ENCODE measurements at places on chromosomes 11 and 22.

DNA sequence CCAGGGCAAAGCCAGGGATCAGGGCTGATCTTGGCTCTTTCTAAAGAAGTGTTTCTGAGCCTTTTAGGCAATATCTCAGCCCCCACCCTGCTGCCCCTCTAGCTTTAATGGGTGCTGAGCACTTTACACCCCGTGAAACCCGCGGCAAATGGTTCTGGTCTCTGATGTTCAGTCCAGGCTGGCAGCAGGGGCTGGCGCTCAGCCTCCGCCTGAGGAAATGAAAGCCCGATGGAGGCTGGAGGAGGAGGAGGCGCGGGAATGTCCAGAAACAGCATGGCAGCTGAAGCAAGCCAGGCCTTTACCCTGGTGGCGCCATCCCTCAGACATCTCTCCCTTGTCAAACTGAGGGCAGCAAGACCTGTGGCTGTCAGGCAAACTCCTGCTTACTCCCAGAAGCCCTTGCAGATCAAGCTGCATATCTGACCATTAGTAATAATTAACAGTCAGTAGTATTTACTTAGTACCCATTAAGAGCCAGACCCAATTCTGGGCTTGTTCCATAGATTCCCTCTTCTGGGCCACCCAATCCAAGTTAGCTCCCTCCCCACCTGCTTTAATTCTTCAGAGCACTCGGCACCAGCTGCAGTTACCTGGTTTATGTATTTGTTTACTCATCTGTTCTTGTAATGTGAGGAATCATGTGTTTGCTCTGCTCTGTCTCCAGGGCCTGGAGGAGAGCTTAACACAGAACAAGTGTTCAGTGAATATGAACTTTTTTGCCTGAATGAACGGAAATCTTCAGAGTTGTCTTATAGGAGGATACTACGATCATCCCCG is 15.0 kb upstream of the ALX4 start:
- no peak for DNase-seq

DNA sequence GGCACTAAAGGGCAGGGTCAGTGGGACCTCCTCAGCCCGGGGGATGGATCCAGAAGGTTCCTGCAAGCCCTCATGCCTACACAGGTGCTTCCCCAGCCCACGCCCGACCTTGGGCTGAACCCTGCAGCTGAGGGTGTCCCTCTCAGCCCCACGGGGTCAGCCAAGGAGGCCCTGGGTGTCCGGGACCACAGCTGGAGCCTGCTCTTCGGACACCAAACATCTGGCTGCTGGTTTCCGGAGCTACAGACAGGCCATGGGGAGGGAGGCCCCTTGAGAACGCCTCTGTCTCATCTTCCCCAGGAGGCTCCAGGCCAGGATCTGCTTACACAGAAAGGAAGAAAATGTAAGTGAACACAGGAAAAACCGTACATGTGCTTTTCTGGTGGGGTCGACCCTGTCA is 355.7 kb downstream of the MN1 start:
- no peak for DNase-seq

DNA sequence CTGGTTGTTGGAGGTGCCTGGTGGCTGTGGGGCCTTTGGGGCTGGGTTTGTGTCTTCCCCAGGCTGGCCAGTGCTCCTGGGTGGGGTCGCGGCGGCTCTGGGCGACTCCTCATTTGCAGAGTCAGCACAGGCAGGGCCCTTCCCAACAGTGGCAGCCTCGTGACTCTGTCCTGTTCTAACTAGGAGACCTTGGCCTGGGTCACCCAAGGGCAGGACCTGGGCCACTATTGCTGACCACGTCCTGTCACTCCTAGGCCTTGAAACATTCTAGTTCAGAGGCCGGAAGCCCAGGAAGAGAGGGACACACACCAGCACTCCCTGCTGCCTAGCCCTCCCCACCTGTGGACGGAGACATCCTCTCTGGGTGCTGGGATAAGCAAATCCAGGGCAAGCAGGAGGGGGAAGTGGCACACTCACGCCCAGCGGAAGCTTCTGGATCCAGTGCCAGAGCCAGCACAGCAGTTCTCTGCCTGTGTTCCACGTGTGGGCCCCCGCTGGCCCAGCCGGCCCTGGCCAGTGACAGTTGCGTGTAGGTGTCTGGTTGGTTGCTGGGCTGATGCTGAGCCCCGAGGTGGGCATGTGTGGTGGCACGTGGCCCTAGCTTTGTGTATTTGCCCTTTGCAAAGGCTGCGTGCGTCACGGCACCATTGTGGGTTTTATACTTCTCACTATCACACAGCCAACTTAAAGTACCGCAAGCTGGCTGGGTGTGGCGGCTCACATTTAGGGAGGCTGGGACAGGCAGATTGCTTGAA is 4.3 kb upstream of the CHID1 start:
- DNase-seq, result no peak

- DNase-seq, result no peak
These were observed 31.6 kb downstream of the CTTN start for GRCh38 chr11:70429724-70430521.

DNA sequence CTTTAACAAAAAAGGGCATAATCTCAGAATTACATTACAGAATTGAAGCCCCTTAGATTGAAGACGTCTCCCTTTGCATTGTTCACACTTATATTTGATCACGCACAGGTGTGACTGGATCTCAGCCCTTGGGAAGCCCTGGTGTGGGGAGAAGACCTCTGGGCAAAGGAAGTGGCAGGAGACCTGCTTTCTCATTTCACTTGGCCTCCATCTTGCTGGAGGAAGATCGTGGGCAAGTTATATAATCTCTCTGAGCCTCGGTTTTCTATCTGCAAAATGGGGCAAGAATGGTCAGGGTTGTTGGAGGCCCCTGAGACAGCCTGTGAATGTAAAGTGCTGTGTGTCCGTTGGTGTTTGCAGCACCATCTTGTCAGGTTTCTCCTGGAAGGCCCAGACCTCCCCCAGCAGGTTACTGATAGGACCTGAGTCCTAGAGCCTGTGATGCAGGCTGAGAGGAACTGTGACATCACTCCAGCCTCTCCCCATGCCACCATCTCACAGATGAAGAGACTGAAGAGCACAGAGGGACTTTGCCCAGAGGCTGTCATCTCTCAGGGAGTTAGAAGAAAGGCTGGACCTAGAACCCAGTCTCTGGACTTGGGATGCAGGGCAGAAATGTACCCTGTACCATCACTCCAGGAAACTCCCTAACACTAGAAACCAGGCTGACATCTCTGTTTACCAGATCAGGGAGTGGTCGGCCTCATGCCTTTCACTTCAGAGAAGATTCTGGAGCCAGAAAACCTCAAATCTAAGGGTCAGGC is 1.1 kb upstream of the APOA1 start:
- no peak for DNase-seq
